ENCODE measurements at places on chromosomes 7 and 10. TPM values are rescaled to one million over a fixed set of nuclear protein-coding genes. Genes with fewer than 3 reads are reported as not detected.

DNA sequence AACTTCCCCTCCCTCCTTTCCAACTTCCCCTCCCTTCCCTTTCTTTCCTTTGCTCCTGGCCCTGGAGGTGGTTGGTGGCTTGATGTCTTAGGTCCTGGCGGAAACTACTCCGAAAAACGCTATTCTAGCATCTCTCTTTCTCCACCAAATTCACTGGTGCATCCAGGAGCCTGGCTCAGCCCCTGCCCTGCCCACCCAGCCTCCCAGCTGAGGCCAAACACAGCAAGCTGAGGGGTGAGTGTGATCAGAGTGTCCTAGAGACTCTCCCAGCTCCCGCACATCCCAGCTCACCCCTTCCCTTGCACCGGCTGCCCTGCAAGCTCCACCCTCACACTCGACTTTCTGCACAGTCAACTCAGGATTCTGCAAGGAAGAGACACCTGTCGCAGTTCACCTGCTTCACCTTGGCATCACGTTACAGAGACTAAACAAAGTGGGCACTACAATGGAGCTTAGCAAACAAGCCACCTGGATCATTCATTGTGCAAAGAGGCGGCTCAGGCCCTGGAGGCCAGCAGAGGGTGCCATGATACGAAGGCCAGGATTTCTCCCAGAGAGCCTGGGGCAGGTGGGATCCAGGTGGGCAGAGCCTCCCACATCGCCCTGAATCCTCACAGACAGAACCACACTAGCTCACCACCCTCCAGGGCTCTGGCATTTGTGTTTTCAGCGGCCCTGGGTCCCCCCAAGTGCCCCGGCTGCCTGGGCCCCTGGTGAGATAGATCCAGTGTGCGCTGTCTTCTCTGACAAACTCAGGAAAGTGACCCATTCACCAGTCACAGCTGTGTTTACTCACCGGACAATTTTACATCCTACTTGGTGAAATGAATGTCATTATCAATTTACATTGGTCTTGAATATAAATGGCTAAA lies 169.6 kb downstream of the TCERG1L start:
- DNase-seq: no peak

GRCh38 chr10:50605269-50605950 lies 18.3 kb downstream of the SGMS1 start:
- DNase-seq: no peak

DNA sequence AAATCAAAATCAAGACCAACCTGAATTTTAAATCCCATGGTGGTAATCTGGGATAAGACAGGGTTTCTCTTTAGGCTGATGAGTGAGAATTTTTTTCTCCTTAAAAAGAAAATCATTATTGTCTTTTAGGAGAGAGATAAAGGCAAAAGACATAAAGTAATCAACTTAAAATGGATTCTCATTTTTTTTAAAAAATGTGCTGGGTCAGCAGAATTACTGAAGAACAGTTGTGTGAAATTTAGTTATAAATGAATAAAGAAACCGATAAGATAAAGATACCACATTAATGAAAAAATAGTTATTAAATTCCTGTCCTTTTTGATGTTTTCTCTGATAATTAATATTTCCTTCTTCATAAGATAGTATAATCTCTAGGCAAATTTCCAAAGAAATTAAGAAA lies 161.3 kb upstream of the YAE1 start:
- DNase-seq: no peak

DNA sequence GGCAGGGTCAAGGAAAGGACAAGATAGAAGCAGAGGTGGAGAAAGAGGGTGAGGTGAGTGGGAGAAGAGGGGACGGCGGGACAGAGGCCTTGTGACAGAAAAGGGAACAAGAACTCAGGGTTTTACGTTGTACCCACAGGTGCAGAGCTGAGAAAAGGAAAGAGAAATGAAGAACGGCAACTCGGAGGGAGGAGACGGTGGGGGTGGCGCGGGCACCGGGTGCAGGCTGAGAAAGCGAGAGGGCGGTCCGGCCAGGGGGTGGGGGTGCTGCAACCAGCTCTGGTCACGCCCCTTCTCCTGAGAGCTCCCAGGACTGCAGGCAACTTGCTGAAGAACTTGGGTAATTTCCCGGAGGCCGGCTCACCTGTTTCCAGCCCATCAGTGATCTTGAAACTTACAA lies 65.3 kb downstream of the CARD11 start:
- DNase-seq: peak; percentile 59

- no peak for DNase-seq
These were observed 107.9 kb downstream of the JCAD start for GRCh38 chr10:29951441-29951931.

DNA sequence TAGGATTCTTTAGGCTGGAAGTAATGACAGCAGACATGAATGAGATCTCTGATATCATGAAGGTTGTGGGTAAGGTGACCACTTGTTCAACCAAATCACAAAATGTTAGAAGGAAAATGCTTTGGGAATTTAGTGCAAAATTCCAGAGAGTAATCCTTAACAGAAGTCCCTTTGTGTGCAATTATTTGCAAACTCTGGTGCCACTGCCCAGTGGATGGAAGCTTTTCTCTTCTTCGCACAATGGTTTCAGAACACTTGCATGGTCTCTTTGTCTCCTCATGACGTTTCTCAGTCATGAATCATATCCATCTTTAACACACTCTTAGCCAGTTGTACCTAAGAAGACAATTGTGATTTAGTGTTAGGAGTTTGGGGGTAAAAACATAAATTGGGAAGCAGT lies 570.4 kb upstream of the ANKRD30A start:
- no peak for DNase-seq

ANKRD61 gene
- 0.25 TPM for total RNA-seq

TMEM270 gene
- total RNA-seq: not detected

CDHR3 gene
- 0.80 TPM for total RNA-seq

PRKG1 gene
- total RNA-seq: not detected

LEP gene
- total RNA-seq: not detected

PLAC9 gene
- total RNA-seq: not detected

CYP3A4 gene
- not detected for total RNA-seq

Data from activated T-helper 2 cell treated with anti-CD3 and anti-CD28 coated beads, Interferon-gamma antibody, Interleukin-2, Interleukin-4, amounts not matched to agents 10 μg/mL and 5 μg/mL and 100 μg/mL, durations not matched to agents 14 hours and 24 hours and 36 hours (primary cell).